Activated naive CD8-positive, alpha-beta T cell treated with anti-CD3 and anti-CD28 coated beads, Interleukin-2, amount 10 ng/mL, durations not matched to agents 7 days and 5 days (primary cell): ENCODE measurements at places on chromosomes 1 and 21.

GRCh38 chr21:42939582-42940413 lies 14.4 kb upstream of the ERVH48-1 start:
- H3K27me3 ChIP-seq: no peaks in the 10 kb centered on the region
- H3K4me3 ChIP-seq: no peak overlapping the region
- H3K4me1 ChIP-seq: no peaks in the 10 kb centered on the region
- DNase-seq: no peak

DNA sequence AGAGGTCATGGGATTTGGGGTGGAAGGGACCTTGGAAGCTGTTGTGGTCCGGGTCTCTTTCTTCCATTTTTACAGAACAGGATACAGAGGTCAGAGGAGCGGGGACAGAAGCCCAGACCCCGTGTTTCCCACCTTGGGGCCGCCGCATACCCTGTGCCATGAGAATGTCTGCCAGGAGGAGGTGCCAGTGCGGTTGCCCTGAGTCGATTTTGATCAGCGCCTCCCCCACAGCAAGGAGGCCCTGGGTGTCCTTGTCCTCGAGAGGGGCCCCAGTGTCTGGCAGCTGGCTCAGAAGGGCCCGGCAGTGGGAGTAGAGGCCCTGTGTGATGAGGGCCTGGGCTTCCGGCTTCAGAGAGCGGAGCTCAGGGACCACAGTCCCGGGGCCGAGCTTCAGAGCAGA lies 12.3 kb upstream of the MMEL1 start:
- peaks cover 7% of the 10 kb centered on the region for H3K4me1 ChIP-seq
- peak; percentile 22 for DNase-seq
- peaks cover 3% of the 10 kb centered on the region for H3K27me3 ChIP-seq
- no peak overlapping the region for H3K4me3 ChIP-seq
- H3K27ac ChIP-seq: no peak overlapping the region

- no peaks in the 10 kb centered on the region for H3K4me1 ChIP-seq
- DNase-seq: no peak
- H3K36me3 ChIP-seq: no peaks in the 10 kb centered on the region
- H3K4me3 ChIP-seq: no peak overlapping the region
- H3K27me3 ChIP-seq: peaks cover 4% of the 10 kb centered on the region
Measured at GRCh38 chr1:107552781-107553180, 411.9 kb downstream of the NTNG1 start.

- no peak overlapping the region for H3K27ac ChIP-seq
- peaks cover 2% of the 10 kb centered on the region for H3K36me3 ChIP-seq
- H3K27me3 ChIP-seq: peaks cover 7% of the 10 kb centered on the region
- DNase-seq: no peak
Measured at GRCh38 chr1:212201461-212201860, 83.7 kb upstream of the PPP2R5A start.

GRCh38 chr1:69814926-69815325 lies 247.2 kb downstream of the LRRC7 start:
- H3K36me3 ChIP-seq: no peaks in the 10 kb centered on the region
- no peak for DNase-seq
- no peak overlapping the region for H3K27ac ChIP-seq
